ENCODE measurements at places on chromosomes 4 and X.

- DNase-seq: no peak
Observed at GRCh38 chr4:72969976-72970375, 99.5 kb downstream of the COX18 start.

DNA sequence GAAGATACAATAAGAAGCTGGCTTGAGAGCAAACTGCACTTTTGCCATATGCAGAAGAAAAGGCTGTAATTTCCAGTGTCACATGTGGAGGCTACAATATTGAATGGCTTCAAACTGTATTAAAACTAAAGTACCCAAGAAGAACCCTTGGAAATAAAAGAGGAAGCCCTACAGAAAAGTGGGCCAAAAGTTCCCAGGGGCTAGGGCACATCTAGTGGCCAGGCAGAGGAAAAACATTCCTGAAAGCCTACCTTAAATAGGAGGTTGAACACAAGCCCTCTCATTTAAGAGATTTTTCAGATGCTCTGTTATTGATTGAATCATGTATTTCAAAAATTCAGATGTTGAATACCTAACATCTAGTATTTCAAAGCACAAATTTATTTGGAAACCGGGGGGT lies 40.6 kb upstream of the PRDX4 start:
- DNase-seq: no peak

- DNase-seq: no peak
Observed at GRCh38 chrX:15911734-15912550, 57.3 kb upstream of the AP1S2 start.

DNA sequence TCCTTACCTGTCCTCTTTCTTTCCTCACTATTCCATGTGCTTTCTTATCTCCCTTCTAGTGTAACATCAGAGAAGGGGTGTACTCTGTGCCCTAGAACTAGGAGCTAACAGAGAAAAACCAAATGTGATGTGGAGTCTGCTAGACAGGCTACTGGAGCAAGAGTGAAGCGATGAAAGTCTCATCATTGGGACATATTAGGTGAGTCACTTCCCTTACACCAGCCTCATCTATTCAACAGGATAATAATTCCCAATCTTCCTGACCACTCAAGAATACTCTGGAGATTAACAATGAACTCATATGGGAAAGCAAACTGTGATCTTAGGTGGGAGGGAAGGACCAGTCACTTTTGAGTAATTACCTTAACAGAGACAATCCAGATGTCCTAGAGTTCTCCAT lies 58.1 kb downstream of the RAB40A start:
- DNase-seq: no peak

DNA sequence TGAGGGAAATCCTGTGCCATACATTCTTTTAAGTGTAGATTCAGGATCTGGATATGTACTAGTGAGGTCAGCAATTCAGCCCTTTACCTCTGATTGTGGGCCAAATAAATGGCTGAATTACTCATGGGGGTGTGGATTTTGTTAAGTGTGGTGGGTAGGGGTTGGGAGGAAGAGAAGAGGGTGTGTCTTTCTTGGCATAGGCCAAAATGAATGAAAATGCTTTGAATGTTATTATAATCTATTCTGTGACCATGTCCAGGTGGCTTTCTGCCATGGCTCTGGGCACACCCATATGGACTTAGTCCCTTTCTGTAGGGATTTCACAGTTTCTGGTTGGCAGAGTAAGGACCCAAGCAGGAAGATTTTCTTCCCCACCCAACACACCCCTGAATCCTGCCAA lies 244.3 kb downstream of the CBR4 start:
- DNase-seq: no peak

- DNase-seq: no peak
Observed at GRCh38 chr4:74934888-74935287, 2.0 kb downstream of the PARM1 start.

DNA sequence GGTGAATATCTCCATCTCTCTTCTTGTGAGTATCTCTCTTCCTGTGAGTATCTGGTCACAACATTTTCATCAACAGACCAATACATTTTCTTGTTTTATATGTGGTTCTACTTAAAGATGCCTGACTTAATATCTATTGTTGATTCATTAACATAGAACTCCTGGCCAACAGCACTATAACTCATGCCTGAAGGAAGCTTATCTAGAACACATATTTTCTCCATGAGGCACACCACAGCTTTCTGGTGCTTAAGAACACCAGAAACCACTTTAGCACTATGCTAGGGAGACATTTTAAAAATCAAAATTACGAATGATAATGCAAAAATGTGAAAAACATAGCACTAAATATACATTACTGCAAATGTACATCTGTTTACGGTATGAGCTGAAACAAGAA lies 190.4 kb downstream of the GABRB1 start:
- no peak for DNase-seq

All from keratinocyte (primary cell).